ENCODE measurements at places on chromosomes 16 and 17.

DNA sequence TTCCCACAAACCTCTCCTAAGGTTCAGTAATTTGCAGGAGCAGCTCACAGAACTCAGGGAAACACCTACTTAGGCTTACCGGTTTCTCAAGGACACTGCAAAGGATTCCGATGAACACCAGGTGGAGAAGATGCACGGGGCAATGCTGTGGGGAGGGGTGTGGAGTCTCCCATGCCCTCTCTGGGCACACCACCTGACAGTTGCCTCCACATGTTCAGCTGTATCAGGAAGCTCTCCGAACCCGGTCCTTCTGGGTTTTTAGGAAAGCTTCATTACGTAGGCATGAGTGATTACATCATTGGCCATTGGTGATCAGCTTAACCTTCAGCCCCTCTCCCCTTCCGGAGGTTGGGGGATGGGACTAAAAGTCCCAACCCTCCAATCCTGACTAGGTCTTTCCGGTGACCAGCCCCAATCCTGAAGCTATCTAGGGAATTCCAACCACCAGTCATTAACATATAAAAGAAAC is 21.6 kb downstream of the C17orf58 start:
- DNase-seq = no peak

DNA sequence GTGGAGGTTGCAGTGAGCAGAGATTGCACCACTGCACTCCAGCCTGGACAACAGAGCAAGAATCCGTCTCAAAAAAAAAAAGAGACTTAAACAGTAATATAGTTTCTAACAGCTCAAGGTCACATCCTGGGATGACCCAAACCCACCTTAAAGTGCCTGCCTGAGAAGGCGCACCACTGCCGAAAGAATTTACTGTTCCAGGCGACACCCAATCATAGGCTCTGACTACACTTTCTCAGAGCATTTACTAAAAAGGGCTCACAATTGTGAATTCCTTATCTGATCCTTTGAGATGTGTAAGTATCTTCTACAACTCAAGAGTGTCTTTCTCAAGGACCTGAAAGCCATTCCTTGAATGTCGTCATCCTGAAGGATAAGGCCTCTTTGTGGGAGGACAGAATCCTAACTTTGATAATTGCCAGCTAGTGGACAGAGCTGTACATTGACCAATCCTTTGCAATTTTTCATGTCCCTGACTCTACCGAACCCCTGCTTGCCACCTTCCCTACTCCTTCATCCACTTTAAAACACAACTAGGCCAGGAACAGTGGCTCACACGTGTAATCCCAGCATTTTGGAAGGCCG is 2.6 kb upstream of the ST3GAL2 start:
- no peak for DNase-seq

DNA sequence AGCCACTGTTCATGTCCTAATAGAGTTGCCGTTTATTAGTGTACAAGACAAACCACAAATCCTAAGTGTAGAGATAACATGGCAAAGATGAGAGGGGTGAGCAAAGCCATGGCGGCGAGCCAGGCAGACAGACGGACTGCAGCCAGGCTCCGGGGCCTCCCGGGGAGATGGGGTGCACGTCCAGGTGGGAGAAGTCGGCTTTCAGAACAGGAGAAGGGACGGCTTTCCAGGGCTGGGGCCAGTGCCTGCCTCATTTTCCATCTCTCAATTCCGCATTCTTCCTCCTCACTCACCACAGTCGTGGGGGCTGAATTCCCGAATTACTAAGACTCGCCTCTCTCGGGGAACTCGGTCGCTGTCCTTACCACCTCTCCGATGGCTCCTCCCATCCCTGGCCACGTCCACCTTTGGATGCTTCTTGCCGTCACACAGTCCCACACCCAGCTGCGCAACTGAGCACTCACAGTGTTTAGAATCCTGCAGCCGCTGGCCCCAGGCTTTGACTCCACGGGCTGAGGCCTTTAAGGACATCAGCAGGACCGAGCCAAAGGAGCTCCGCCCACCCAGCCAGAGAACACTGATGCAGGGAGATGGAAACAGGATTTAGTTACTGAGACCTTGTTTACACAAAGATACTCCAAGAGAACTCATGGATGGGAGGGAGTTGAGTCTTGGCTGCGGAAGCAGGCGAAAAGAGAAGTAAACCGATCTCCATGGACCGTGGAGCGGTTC is 59.7 kb downstream of the RNF112 start:
- DNase-seq = no peak

DNA sequence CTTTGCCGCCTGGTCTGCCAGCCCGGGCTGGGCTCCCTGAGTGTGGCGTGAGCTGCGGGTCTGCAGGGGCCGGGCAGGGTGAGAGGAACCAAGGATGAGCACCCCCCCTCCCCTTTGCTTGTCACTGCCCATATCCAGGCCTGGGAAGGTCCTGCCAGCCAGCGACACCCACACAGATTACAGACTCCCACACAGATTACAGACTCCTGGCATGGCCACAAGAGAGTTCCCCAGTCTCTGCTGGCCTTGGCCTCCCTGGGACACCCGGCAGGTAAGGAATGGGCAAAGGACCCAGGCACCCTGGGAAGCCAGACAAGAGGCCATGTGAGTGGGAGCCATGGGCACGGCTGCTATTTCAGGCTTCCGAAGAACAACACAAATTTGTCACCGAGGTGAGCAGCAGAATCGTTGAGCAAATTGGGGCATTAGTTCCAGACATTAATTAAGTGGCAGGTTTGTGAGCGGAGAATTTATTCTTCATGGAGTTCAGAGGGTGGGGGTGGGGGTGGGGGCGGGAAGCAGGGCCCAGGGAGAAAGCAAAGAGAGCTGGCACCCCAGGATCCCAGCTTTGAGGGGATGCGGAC is 41.4 kb downstream of the SRCIN1 start:
- no peak for DNase-seq

DNA sequence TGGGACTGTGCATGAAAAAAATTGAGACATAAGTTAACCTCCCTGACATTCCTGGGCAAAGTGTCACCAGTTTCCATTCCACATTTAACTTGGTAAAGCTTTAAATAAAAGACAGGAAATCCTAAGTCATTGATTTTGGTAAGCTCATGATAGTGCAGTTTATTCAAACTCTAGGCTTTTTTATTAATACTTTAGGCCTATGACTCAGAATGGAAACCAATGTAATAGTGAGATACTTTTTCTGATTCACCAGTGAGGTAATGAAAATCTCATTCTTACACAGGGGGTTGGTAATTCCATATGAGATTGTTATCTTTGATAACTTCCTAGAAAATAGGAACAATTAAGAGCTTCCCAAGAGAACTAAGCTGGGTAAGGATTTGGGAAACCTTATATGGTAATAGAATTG is 91.1 kb downstream of the NLK start:
- DNase-seq = no peak

GRCh38 chr16:81610144-81610842 is 165.7 kb downstream of the CMIP start:
- no peak for DNase-seq

DNA sequence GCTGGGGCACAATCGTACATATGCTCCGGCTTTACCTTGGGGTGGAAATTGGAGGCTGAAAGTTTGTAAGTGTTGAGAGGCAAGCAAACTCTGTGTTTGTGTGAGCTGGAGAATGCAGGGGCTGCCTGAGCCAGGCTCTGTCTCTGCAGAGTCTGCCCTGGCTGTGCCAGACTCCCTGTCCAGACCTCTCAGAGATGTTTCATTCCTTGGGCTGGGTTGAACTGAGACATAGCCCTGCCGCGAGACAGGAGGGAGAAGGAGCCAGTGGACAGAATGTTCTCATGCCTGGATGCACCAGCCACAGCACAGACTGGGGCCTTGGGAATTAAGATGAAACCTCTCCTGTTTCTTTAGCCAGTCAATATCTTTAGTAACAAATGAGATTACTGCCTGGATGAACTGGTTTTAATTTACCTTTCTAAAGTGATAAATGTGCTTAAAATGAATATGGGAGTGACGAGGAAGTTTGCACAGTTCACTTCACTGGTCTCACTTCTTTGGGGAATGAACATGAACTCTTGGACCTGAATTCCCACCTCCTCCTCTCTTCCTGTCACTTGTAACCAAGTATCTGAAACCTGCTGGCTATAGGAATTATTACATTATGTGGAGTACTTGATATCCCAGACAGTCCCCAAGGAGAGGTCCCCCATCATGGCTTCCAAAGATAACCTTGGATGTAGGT is 40.1 kb downstream of the YPEL2 start:
- DNase-seq = no peak

GRCh38 chr16:59198487-59198886 is 464.4 kb upstream of the GOT2 start:
- DNase-seq = no peak

DNA sequence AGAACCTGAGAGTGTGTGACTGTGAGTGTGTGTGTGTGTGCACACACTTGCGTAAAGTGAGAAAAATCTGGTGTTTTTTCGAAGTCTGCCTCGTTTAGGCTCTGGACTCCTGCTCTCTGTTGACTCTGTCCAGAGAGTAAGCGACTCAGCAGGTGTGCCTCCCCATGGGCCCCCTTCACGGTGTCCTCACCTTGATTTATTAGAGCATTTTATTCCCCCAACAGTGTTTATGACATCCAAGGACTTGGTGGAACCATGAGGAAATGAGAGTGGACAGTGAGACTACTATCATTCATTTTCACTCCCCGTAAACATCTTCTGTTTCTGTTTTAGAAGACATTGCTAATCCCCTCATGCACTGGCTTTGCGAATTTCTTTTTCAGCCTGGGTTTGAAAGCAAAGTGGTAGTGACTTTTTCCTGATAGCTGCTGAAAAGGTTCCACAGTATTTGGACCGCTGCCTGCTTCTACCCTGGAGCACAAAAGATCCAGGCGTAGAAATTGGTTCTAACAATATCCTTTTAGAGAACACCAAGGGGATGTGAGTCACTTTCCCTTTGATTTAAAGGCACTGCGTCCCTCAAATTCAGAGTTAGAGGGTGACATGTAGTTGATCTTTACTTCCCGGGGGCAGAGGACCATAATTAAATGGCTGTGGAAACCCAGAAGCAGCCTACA is 218.2 kb downstream of the WWOX start:
- no peak for DNase-seq

- no peak for DNase-seq
Observed at GRCh38 chr17:45333702-45334092, 16.9 kb upstream of the MAP3K14 start.

- DNase-seq = no peak
Observed at GRCh38 chr16:77700846-77701245, 21.5 kb upstream of the NUDT7 start.

- no peak for DNase-seq
Observed at GRCh38 chr16:23679986-23680336, 1.3 kb downstream of the PLK1 start.

DNA sequence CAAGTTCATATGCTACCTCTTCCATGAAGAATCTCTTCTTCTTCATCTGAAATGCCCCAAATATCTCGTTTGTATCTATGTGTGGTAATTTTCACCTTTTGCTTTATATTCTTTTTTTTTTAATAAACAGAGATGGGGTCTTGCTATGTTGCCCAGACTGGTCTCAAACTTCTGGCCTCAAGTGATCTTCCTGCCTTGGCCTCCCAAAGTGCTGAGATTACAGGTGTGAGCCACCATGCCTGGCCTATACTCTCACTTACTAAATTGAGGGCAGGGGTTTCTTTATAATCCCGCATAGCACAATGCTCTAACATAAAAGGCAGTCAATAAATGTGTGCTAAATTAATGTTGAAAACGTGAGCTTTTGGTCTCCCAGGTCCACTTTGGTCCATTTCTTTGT is 30.6 kb downstream of the RNF43 start:
- no peak for DNase-seq

- DNase-seq = no peak
Observed at GRCh38 chr17:79137789-79138165, 63.2 kb downstream of the ENGASE start.

- no peak for DNase-seq
Observed at GRCh38 chr17:13531721-13532120, 70.0 kb downstream of the HS3ST3A1 start.

Measured in NCI-H1930 (cell line).